ENCODE measurements at places on chromosomes 1 and 21. TPM values are rescaled to one million over a fixed set of nuclear protein-coding genes. Genes with fewer than 3 reads are reported as not detected.

The GNG12 gene
- total RNA-seq = 38.2 TPM

The OR2L5 gene
- not detected for total RNA-seq

DNA sequence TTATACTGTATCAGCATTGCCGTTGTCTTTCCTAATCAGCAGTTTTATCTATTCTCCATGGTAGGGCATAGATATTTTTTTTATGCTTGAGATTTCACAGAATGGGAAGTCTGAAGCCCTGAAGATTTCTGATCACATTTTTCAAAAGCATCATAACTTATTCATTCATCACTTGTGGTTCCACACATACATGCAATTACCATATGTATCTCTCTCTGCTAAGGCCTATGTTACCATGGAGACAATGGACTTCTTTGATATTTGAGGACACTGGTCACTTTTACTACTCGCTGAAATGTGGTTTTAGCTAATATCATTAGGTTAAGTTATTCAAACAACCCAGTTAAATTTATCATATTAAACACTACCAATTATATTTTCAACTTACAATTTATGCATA is 1827.0 kb downstream of the MRPL39 start:
- no peak for DNase-seq

- peak; percentile 23 for DNase-seq
These were observed 1.1 kb downstream of the CTPS1 start for GRCh38 chr1:40980453-40981121.

The OR2M3 gene
- total RNA-seq = not detected

DNA sequence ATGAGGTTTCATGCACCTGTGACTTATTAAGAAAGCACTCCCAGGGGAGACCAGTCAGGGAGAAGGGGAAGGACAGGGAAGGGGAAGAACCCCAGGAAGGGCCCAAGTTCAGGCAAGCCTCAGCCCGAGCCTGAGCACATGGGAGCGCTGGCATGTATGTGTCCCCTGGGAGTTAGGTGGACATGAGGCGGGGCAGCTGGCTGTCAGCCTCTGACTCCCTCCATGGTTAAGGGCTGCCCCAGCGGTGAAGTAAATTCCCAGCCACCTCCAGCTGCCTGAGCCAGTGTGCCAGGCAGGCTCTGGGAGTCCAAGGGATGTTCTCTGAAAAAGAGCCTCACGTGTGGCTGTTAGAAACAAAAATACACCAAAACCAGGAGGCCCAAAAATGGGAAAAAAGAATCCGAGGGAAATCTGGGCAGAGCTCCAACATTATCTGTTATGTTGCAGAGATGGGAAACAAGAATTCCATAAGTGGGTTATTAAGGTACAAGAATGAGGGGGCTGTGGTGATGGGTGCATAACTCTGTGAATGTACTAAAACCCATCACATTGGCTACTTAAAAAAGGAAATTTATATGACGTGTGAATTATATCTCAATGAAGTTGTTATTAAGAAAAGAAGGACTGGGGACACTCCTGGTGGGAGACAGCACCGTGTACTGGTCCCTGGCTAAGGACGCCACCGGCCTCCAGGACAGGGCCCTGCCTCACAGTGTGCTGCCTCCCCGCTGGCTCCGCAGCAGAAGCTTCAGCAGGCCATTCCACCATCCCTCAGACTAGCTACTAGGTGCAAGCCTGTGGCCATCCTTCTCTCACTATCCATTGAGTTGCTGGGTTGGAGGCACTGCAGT is 18.7 kb downstream of the DMRTB1 start:
- DNase-seq = no peak

The CD34 gene
- 11.9 TPM for total RNA-seq

DNA sequence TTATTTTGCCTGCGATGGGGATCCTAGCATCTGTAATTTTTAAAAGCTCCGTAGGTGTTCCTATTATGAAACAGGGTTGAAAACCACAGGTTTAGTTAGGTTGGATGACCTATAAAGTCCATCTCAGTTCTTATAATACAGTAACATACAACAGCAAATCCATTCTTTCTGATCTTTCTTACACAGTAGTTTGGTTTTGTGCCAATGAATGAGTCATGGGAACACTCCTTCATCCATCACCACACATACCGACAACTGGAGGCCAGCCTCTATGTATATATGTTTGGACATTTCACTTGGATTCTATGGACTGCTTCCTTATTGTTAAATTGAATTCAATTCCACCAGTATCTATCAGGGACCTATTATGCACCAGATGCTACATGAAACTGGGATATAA is 118.4 kb upstream of the L1TD1 start:
- no peak for DNase-seq

GRCh38 chr1:76115171-76115570 is 40.6 kb downstream of the ST6GALNAC3 start:
- DNase-seq = no peak

- peak; percentile 94 for DNase-seq
These were observed 82.8 kb upstream of the BMP8A start for GRCh38 chr1:39408641-39409054.

GRCh38 chr1:101300916-101301315 is 64.1 kb downstream of the S1PR1 start:
- no peak for DNase-seq

The DNAJC8 gene
- total RNA-seq = 19.1 TPM

The KIAA1614 gene
- total RNA-seq = 0.57 TPM

The SYT11 gene
- total RNA-seq = 2.0 TPM

The OR2T3 gene
- not detected for total RNA-seq

DNA sequence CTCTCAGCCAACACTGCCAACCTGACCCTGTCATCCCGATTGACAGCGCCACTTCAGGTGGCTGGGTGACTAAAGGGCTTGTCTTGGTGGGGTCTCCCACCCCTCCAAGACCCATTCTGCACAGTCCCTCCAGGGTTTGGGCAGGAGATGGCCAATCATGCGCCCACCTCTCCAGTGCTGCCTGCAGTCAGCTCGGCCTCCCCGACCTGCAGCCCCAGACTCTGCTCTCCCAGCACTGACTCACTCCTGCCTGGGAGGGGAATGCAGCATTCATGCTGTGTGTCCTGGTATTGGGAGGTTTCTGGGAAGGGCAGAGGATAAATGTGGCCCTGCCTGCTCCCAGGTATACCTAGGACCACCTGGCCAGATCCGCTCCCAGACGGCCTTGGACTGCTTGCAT is 9.7 kb downstream of the TMEM81 start:
- DNase-seq = no peak

The NHLH1 gene
- not detected for total RNA-seq

DNA sequence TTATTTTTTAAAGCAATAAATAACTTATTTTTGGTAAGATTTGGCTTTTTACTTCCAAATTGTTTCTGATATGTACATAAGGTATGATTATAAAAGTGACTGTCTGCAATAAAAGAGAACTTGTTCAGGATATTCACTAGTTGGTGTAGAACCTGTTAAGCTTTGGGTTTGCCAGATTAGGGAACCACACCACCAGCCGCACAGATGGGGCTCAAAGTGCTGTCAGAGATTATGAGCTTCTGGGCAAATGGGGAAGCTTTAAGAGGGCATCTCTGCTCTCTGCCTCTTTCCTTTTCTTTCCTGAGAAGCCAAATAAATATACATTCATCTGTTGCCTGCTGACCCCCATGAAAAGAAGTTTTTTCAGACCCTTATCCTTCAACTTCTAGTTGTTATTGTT is 25.4 kb downstream of the IVNS1ABP start:
- DNase-seq = no peak

- peak; percentile 93 for DNase-seq
These were observed 948 bp downstream of the STK40 start for GRCh38 chr1:36384542-36385409.

GRCh38 chr1:240109130-240109529 is 17.4 kb downstream of the FMN2 start:
- DNase-seq = no peak

The SPRR4 gene
- total RNA-seq = not detected

The TNNI3K gene
- 0.37 TPM for total RNA-seq

The FLG gene
- not detected for total RNA-seq

DNA sequence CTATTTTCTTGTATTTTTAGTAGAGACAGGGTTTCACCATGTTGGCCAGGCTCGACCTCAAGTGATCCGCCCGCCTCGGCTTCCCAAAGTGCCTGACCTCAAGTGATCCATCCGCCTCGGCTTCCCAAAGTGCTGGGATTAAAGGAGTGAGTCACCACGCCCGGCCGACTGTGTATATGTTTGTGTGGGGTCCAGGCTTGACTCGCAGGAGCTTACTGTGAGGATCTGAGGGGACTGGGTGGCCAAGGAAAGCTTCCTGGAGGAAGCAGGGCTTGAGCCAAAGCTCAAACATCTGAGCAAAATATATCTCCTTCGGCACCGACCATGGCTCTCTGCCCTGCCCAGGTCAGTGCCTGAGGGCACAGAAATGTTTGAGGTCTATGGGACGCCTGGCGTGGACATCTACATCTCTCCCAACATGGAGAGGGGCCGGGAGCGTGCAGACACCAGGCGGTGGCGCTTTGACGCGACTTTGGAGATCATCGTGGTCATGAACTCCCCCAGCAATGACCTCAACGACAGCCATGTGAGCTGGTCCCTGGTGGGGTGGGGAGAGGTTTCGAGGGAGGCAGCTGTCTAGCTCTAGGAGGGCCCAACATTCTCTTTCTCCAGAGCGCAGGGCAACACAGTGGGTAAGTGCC is 10.5 kb downstream of the PADI3 start:
- DNase-seq = no peak

DNA sequence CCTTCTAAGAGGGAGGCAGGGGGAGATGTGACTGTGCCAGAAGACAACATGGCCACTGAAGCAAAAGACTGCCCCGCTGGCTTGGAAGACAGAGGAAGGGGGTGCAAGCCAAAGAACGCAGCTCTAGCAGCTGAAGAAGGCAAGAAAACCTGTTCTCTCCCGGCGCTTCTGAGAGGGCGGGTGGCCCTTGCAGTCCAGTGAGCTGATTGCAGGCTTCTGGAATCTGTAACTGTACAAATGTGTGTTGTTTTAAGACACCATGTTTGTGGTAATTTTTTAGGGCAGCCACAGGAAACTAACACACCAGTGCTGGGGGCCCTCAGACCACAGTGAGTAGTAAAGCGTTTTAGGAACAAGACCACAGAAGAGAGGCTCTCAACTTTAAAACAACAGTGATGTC is 47.0 kb downstream of the CD46 start:
- no peak for DNase-seq

- DNase-seq = no peak
These were observed 26.3 kb upstream of the F13B start for GRCh38 chr1:197093226-197093885.

- DNase-seq = peak; percentile 56
These were observed at the start of gene TRIM46 for GRCh38 chr1:155173478-155174323. Gene TRIM46 (plus strand): TSS chr1:155173849. CDS start chr1:155173967, 118 bp downstream.

DNA sequence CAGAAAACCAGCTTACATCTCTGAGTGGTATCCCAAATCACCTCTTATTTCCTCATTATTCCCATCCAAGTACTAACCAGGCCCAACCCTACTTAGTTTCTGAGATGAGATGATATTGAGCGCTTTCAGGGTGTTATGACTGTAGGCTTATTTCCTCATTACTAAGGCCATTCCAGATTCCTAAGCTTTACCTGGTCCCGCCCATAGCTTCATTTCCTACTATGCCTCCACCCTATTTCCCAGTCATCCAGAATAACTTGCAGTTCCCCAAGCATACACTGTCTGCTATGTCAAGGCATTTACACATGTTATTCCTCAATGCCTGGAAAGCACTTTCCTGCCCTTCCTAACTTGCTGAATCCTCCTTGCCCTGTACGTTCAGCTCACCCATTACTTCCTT is 79.3 kb upstream of the SPAG17 start:
- no peak for DNase-seq

The OR2T33 gene
- not detected for total RNA-seq

GRCh38 chr1:18297896-18298648 is 182.7 kb upstream of the KLHDC7A start:
- DNase-seq = no peak

DNA sequence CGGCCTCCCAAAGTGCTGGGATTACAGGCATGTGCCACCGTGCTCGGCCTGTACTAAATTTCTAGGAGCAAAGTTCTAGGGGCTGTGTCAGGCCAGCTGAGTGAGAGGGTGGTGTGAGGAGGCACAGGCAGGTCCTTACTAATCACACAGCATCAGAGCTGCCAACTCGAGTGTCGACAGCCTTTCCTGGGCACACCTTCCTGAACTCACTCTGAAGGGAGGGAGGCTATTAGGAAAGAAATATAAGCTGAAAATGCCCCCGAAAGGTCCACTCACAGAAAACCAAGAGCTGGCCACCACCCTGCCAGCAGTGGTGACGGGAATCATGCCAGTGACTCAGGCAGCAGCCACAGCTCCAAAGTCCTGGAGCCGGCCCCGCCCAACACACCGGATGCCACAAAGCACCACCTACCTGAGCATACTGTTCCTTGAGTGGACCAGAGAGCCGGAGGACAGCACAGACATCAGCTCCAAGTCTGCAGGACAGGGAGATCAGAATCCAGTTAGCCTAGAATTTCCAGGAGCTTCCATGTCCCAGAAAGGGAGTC is 4.5 kb downstream of the PMVK start:
- peak; percentile 66 for DNase-seq

DNA sequence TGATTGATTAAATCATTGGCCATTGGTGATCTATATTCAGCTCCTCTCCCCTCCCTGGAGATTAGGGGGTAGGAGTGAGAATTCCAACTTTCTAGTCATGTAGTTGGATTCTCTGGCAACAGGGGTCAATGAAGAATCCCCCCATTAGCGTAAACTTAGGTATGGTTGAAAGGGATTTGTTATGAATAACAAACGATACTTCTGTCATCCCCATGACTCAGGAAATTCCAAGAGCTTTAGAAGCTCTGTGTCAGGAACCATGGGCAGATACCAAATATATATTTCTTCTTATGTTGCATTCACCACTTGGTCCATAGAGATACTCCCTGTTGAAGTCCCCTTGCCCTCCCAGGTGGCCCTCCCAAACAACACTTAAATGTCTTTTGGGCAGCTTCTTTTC is 124.5 kb downstream of the DNM3 start:
- no peak for DNase-seq

The OTUD7B gene
- 8.8 TPM for total RNA-seq

All from pancreas (tissue), 10 donors.